ENCODE measurements at places on chromosomes 13 and 19.

- no peak for DNase-seq
Measured at GRCh38 chr13:98389319-98389718, 187.6 kb downstream of the STK24 start.

GRCh38 chr19:56720281-56720680 is 48.7 kb upstream of the ZNF835 start:
- DNase-seq, result no peak

DNA sequence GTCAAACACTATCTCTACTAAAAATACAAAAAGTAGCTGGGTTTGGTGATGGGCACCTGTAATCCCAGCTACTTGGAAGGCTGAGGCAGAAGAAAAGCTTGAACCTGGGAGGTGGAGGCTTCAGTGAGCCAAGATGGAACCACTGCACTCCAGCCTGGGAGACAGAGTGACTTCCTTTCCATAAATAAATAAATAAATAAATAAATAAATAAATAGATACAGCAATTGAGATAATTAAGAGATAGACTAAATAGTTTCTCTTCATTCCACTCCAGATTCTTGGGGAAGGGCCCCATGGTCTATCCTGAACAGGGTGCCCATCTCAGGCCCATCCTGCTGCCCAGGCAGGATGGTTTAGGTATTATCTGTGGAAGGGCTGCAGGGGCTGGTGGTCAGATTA is 24.0 kb upstream of the FARP1 start:
- DNase-seq, result no peak

GRCh38 chr19:34962687-34963572 is 1.1 kb downstream of the ZNF792 start:
- no peak for DNase-seq

DNA sequence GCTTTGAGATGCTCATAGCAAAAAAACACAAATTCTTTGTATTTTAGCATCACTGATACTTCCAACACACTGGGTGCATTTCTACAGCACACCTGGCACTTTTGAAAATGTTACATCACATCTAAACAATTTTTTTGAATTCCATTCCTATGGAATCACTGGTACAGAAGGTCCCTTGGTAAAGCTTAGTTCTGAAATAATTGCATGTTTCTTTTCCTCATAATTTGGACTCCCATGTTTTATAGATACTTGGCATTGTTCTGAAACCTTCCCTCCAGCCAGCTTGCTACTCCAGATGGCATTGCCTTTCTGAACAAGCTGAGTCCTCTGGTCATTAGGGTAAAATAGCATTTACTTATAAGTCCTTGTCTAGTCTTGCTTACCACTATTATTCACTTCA is 481.3 kb upstream of the GPC6 start:
- DNase-seq, result no peak

DNA sequence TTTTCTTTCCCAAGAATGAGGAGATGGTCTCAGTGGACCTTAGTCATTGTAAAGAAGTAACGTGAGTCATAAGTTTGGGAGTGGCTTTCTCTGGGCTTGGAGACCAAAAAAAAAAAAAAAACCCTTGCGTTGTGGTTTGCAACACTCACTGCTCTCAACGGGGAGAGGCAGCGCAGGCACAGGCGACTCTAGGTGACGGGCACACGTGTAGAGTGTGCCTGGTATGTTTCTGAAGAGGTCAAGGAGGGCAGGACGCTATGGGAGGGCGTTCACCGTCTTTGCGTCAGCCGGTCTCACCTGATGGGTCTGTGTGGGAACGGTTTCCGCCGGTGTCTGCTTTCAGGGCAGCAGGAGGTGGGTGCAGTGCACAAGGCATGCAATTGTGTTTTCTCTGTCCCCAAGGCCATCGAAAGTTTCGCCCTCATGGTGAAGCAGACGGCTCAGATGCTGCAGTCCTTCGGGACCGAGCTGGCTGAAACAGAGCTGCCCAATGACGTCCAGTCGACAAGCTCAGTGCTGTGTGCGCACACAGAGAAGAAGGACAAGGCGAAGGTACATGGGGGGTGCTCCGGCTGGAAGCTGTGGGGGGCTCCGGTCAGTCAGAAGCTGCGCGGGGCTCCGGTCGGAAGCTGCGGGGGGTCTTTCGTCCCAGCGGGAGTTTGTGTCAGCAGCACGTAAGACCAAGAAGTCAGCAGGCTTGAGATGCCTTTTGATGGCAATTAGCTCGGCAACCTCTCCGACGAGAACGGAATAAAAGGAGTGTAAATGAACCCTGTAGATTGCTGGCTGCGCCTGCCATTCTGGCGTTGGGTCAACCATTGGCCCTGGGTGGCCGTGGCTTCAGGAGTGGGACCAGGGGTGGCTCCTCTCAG is 40.8 kb upstream of the F7 start:
- no peak for DNase-seq

DNA sequence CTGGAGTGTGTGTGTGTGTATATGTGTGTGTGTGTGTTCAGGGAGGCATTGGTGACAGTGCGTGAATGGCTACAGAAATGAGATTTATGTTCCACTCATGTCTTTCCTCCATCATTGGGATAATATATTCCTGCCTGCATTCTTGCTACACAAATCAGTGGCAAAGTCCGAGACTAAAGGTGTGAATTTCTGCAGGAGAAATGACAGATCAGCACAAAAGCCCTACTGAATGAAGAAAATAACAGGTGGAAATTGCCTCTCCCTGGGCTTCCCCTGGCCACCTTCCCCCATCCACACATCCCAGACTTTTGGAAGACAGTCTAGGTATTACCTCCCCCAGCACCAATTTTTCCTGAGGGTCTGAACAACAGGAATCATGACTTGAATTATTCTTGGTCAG is 10.1 kb downstream of the SIGLEC6 start:
- DNase-seq, result no peak

DNA sequence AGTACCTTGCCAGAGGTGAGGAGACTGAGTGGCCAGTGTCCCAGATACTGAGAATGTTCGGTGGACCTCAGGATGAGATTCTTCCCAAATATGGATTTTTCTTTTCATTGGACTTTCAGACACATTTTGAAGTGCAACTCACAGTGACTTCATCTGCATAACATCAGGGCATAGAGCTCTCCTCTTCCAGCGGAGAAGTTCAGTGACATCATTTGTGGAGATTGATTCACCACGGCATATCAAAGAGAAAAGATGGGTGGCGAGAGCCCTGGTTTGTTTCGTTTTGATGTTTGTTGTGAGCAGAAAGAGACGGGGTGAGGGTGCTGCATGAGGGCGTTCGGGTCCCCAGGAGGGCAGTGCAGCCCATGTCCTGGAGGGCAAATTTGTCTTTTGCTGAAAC is 120.1 kb upstream of the GPR12 start:
- DNase-seq, result no peak

DNA sequence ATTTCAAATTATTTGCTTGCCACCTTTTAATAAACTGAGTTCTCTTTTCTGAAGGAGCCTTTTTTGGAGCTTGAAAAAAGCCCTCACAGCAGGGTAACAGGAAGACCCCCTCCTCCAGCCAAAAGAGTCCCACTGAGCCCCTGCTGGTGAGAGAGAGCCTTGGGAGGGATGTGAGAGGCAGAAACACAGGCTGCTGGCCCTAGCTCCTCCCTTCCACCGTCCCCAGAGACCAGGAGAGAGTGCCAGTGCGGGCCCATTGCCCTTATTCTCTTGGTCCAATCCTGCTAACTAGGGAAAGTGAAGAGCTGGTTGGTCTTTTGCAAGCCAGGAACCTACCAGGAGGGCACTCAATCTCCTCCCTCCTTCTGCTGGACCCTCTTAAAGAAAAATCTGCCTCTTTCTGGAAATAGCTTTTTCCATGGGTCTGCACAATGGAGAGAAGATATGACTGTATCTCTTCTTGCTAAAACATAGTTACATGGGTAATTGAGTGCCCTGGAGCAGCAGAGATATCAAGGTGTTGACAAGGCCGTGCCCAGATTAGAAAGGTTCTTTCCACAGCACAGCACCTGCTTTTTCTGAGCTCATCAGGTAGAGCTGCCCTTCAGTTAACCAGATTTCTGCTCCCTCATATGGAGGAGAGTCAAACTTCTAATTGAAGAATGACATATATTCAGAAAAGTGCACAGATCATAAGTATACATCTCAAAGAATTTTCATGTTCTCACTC is 113.9 kb downstream of the LRCH1 start:
- DNase-seq, result no peak

DNA sequence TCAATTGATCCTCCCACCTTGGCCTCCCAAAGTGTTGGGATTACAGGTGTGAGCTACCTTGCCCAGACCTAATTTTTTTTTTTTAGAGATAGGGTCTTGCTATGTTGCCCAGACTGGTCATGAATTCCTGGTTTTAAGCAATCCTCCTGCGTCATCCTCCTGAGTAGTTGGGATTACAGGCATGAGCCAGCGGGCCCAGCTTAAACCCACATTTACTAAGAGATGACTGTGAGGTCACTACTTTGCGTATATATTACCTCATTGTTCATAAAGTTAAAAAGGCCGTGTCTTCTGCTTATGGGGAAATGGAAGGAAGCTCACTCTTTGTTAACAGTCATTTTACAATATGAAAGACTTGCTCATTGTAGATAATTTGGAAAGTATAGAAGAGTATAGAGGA is 39.6 kb upstream of the C1QTNF9 start:
- no peak for DNase-seq

DNA sequence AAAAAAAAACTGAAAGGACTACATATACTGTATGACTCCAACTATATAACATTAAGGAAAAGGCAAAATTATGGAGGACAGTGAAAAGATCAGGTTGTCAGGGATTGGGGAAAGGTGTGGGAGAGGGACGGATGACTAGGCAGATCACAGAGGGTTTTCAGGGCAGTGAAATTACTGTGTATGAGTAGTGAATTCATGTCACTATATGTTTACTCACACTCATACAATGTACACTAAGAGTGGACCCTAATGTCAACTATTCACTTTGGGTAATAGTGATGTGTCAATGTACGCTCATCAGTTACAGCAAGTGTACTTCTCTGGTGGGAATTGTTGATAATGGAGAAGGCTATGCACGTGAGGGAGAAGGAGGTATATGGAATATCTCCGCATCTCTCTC is 144.3 kb downstream of the ITGBL1 start:
- DNase-seq, result no peak

- no peak for DNase-seq
Measured at GRCh38 chr19:55592391-55593090, 6.8 kb downstream of the FIZ1 start.

DNA sequence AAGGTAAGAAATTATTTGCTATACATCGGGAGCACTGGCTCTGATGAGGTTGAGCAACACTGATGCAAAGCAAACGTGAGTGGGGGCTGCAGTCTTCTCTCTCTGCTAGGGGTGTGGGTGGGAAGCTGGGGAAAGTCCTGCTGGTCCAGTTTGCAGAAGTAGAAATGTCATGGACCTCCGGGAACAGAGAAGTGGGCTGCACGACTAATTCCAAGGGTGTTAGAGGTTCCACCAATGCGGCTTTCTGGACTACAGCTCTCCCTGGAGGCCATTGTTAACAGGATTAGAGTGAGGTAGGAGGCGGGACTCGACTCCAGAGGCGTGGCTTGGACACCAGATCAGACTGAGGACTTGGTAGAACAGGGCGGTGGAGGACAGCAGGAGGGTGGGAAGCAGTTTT is 5.7 kb upstream of the FBXO27 start:
- no peak for DNase-seq

DNA sequence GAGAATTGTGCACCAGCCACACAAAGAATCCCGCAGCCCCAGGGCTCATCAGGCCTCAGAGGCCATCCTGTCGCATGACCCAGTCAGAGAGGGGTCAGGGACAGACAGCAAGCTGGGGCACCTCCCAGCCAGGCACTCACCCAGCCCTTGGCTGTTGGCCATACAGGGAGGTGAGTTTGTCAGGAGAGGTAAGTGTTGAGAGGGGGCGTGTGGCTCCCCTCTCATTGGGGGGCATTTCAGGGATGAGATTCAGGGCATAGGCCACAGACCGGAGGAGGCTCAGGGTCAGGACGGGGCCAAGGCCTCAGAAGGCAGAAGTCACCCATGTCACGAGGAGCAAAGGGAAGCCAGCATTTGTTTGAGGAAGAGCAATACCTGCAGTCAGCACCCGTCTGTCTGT is 37.1 kb downstream of the MYO9B start:
- DNase-seq, result no peak

DNA sequence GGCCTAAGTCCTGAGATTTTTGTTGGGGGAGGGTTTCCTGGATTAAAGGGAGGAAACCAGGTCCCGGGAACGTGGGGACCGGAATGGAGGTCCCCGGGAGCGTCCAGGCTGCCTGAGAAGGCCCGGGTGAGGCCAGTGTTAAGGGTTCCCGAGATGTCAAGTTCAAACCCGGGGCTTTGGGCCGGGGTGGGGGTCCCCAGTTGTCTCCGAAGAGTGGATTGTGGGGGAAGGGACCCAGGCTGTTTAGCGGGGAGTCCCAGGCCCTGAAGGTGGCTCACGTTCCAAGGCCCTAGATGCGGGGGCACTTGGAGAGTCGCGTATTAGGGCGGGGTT is 262 bp downstream of the COX7A1 start:
- no peak for DNase-seq

DNA sequence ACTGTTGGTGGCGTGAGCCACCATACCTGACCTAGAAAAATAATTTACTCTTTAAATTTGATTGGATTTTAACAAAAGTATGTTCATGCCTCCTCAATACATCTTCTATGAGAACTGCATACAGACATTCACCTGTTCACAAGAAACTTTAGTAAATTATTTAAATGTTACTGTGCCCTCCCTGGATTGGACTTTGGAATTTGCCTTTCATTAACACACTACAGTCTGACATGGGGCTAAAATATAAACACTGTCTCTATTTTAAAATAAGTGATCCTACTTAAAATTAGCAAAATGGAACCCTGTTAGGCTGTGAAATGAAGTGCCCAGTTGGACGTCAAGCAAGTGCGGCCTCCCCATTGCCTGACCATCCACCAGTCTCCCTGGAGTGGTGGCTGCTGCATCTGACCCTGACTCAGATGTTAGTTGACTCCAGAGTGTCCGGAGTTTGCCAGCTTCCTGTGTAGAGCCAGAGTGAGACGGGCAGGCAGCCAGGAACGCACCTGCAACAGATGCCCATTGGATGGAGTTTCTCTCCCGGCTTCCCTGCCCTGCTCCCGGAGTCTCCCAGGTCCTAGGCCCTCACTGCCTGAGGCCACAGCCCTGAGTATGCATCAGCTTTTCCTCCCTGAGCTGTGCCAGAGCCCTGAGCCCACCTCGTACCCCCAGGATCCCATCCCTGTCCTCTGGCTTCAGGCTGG is 45.9 kb upstream of the ATP11A start:
- DNase-seq, result no peak

GRCh38 chr19:6478815-6479214 is 2.8 kb downstream of the DENND1C start:
- DNase-seq, result no peak

- no peak for DNase-seq
Measured at GRCh38 chr13:90806016-90806615, 541.4 kb upstream of the MIR17HG start.

- no peak for DNase-seq
Measured at GRCh38 chr19:756236-756635, 5.3 kb downstream of the MISP start.

DNA sequence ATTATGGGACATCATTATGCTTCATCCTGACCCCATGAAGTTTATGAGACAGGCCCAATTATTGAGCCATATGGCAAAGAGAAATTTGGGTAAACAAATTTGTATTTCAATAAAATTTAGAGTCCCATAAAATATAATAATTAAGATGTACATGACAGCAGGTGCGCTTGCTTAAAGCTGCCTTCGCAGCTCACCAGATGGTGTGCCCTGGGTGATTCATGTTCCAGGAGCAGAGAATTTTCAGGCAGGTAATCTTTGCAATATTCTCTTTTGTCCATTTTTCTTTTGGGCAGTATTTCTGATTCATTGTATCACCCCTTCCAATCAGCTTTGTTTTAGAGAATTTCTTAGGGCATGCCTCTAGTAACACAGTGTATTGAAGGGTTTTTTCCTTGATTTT is 39.5 kb upstream of the WASF3 start:
- no peak for DNase-seq

GRCh38 chr19:5932609-5933262 is 18.7 kb downstream of the CAPS start:
- DNase-seq, result no peak

All from Kasumi-1 (cell line).